ENCODE measurements at places on chromosomes 4 and X.

DNA sequence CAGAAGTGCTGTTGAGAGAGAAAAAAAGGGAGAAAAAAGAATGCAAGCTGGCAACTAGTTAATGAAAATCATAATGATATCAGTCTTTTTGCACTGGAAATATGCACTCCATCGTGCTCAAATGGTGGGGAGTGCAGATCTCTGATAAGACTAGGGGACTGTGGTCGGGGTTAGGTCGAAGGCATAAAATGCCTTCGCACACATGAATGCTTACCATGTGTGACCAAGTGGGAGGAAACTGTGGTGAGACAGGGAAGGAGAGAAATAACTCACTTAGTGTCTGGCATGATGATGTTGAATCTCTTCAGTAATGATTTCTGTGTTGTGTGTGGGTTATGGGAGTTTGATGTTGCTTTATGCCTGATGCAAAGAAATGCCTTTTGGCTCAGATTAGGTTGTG is 358.9 kb downstream of the FBXO8 start:
- DNase-seq: no peak

DNA sequence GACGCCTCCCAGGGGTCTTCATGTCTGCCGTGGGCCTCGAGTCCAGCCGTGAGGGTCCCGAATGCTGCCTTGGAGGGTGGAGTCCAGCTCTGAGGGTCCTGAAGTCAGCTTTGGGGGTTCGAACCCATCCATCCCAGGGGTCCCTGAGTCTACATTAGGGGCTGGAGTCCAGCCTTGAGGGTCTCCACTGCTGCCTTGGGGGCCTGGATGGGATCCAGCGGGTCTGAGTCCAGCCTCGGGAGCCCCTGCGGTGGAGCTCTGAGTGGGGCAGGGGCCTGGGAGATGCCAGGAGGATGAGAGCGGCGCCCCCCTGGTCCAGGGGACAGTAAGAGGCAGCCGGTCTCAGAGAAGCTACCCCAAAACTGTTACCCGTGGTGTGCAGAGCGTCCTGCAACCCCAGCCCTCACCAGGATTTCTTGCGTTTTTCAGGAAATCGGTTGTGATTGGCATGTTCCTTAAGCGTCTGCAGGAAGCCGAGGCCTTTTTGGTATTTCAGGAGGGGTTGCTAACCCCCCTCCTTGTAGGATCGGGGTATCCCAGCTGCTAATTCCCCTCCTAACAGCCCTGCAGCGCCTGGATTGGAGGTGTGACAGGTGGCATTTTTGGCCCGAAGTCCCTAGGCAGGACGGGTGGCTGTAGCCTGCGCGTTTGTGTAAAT is 1.7 kb upstream of the GTPBP6 start:
- DNase-seq: no peak

- DNase-seq: no peak
Observed at GRCh38 chr4:153407906-153408305, 58.3 kb upstream of the TMEM131L start.

GRCh38 chrX:150364347-150365050 is 1.4 kb downstream of the MAMLD1 start:
- peak; percentile 62 for DNase-seq

DNA sequence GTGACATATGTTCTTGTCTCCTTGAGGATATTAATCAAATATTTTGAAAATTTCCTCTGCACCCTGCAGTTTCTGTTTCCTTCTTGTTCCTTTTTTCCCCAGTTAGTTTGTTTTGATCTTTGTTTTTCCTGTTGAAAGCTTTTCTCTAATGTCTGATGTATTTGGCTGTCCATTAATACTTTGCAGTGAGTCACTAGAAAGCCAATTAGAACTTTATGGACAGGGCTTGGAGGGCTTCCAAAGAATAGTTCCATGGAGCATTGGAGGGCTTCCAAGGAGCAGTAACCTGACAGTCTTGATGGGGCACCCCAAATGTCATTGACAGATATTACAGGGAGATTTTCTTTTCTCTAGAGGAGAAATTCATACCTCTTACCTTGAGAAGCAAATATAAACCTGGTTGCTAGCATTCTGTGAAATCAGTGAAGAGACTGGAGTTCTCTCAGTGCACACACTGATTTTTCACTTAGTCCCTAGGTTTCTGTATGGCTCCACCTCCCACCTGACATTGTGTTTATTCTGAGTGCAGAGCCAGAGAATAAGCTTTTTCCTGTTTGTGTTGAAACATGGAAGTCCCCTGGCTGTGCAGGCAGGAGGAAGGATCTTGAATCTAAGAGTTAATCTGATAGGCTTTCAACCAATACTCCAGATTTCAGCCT is 26.5 kb downstream of the SPARCL1 start:
- DNase-seq: no peak

DNA sequence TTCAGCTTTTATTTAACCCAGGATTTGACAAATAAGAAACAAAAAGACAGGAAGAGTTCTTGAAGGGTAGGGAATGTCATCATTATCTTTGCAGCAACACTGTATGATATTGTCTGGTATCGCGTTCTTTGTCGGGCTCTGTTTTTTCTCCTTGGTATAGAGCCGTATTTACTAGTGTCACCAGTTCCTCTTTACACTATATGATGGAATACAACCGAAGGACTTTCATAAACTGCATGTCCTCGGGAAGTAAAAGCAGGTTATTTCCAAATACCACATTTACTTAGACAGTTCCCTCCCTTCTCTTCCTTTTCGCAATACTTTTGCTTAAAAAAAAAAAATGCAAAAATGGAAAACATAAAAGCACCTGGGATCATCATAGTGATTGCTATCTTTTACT is 96.6 kb upstream of the IL13RA1 start:
- no peak for DNase-seq

- DNase-seq: no peak
Observed at GRCh38 chr4:73843369-73843768, 6.9 kb downstream of the CXCL6 start.

DNA sequence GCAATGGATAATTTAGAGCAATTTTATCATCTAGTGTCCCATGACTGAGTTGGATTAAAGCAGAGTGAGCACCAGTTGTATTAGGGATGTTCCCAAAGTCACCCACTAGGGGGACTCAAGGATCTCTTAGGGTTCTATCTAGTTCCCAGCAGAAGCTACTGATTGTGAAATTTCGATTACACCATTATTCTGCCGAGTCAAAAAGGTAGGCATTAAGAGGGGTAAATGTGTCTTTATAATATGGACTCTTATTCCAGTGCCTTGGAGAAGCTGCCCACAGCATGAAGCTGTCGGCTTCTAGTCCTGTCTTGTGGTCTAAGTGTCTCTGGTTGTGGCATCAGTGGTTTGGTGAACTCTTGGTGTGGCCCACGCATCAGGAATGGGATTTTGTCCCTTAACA is 53.3 kb downstream of the RGS12 start:
- no peak for DNase-seq

- no peak for DNase-seq
Observed at GRCh38 chrX:118109065-118109464, 7.5 kb downstream of the KLHL13 start.

GRCh38 chr4:14343961-14344360 is 658.3 kb upstream of the CPEB2 start:
- DNase-seq: no peak

DNA sequence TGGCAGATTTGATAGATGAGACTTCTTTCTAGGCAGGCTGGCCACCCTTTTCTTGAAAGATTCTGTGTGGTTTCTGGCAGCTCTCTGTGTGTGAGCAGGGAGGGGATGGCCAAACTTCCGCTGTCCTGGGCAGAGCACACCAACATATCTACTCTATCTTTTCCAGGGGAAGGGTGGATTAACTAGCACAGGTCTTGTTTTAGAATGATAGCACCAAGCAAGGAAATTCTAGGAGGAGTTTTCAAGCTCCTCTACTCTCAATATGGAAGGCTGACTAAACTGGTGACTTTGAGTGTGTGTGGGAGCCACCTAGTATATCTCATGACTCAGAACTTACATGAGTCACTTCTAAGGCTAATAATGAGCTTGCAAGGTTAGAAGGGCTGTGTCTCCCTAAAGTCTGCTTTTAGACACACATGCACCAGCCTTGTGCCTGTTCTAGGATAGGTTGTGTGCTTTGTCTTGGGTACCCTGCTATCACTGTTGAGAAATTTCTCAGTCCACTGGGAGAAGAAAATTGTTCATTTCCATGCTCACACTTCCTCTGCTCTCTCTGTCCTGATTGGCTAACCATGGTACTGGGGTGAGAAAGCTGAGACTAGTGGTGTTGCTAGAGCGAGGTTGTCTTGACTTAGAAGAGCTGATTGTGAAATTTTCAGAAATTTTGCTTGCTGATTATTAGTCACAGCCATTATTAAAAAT is 72.9 kb downstream of the YIPF6 start:
- no peak for DNase-seq

DNA sequence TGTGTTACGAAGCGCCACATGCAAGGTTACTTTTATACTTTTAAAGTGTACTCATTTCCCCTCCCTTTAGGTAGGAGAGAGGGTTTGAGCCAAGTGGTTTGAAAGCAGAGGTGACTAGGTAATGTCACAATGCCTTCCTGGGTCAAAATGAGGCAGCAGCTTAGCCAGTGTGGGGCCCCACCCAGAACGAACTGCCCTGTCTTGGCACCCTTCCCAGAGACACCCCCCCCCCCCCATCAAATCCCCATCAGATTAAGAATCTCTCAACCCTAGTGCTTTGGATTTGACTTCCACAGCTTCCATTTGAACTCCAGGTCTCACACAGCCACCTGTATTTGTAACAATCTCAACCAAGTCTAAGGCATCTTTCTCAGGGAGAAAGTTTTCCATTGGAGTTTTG is 31.1 kb downstream of the BCOR start:
- DNase-seq: no peak

GRCh38 chr4:111020961-111021360 is 398.1 kb upstream of the PITX2 start:
- no peak for DNase-seq

DNA sequence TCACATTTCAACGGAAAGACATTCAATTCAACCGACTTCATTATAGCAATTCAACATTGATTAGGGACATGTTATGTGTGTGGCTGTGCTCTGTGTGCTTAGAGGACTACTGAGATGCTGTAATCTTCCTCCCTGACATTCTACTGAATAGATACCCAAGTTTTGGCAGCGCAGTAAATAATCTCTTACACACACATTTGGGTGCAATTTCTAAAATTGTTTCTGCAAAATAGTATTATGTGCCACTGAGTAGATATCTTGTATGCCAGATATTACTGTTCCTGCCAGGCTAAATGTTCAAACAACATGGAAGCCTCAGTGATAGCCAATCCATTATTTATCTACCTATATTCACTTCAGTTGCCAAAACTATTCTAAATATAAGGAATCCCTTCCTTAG is 41.3 kb downstream of the RTL9 start:
- DNase-seq: no peak

- DNase-seq: no peak
Observed at GRCh38 chr4:86633854-86634253, 39.7 kb downstream of the PTPN13 start.

DNA sequence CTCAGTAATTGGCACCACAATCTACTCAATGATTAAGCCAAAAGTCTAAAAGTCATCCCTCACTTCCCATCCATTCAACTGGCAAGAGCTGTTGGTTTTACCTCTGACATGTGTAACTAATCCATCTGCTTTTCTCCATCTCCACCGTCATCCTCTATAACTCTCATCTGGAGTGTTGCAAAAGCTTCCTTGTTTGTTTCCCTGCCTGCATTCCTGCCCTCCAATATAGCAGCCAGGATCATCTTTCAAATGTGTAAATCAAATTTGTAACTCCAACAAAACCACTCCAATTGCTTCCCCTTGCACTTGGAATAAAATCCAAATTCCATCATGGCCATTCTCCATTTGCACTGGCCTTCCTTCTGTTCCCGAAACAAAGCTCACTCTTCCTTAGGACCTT is 4.3 kb upstream of the PLAC8 start:
- no peak for DNase-seq

- no peak for DNase-seq
Observed at GRCh38 chrX:28133763-28134162, 152.5 kb upstream of the DCAF8L1 start.

GRCh38 chrX:40188573-40189417 is 91.0 kb upstream of the BCOR start:
- no peak for DNase-seq

DNA sequence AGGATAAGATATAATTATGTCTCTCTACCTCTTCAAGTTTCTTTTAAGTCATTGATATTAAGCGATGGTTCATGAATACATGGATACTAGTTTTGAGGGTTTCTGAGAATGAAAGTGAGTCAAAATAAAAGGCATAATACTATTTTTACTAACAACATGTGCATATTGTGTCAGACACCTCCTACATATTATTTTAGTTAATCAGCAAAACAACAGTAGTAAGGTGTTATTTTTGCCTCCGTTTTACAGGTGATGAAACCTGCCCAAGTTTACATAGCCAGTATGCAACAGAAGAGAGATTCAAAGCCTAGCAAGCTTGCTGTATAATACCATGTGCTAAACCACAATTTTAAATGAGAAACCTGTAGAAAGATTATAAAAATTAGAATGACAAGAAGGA is 544.1 kb downstream of the EPHA5 start:
- no peak for DNase-seq

GRCh38 chrX:21972721-21973120 is 32.2 kb downstream of the SMS start:
- no peak for DNase-seq

- no peak for DNase-seq
Observed at GRCh38 chr4:24858550-24858949, 54.3 kb downstream of the CCDC149 start.

DNA sequence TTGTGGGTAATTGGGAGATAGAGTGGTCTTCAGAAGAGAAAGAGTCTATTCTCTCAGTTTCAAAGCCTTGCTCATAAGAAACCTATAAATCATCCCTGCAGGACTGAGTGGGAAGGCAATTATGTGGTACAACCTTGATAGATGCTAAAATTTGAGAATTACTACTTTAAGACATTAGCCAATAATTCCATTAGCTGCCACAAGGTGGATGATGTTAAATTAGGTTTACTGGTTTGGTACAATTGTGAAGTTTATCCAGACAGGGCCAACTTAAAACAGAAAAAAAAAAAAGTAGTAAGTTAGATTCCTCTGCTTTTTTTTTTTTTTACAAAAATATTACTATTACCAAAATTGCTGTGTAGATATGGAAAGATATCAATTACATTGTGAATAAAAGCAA is 73.2 kb upstream of the AMOT start:
- DNase-seq: no peak

GRCh38 chrX:47515941-47516665 is 33.1 kb upstream of the ZNF41 start:
- DNase-seq: no peak

- DNase-seq: no peak
Observed at GRCh38 chr4:10959586-10959985, 275.0 kb upstream of the CLNK start.

GRCh38 chr4:128524311-128524710 is 236.7 kb upstream of the PGRMC2 start:
- DNase-seq: no peak

GRCh38 chr4:8730681-8731080 is 138.1 kb downstream of the CPZ start:
- DNase-seq: no peak

DNA sequence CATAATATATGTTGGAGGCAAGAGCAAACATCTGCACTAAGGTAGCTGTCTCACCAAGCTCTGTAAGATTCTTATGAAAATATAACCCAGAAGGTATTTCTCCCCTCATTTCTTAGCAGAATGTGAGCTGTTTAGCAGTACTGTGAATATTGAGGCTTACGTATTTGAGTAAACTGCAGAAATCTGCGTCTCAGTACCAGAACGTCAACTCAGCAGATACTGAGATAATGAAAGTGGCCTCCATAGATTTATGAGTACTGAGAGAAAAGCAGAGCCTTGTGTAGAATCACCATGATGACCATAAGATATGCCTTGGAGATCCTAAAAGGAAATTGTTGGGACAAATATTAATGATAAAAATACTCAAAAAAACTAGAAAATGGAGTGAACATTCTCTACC is 296.7 kb upstream of the TECRL start:
- DNase-seq: no peak

- no peak for DNase-seq
Observed at GRCh38 chrX:75051047-75051446, 105.0 kb downstream of the ABCB7 start.

All from Right ventricle myocardium inferior (tissue), 1 donor.